ENCODE measurements at places on chromosomes 12 and 14. TPM values are rescaled to one million over a fixed set of nuclear protein-coding genes. Genes with fewer than 3 reads are reported as not detected.
A peak's percentile ranks its signal among the peaks of the same experiment; 100 is the strongest.

GRCh38 chr14:97924922-97925613 is 1127.9 kb downstream of the VRK1 start:
- no peak for DNase-seq

- no peak for DNase-seq
These were observed 366.0 kb upstream of the RGS6 start for GRCh38 chr14:71566276-71566675.

Gene SYCP3
- not detected for total RNA-seq

GRCh38 chr12:105425254-105426174 is 95.0 kb downstream of the C12orf75 start:
- no peak for DNase-seq

- no peak for DNase-seq
These were observed 75.2 kb upstream of the MAX start for GRCh38 chr14:65177551-65177950.

DNA sequence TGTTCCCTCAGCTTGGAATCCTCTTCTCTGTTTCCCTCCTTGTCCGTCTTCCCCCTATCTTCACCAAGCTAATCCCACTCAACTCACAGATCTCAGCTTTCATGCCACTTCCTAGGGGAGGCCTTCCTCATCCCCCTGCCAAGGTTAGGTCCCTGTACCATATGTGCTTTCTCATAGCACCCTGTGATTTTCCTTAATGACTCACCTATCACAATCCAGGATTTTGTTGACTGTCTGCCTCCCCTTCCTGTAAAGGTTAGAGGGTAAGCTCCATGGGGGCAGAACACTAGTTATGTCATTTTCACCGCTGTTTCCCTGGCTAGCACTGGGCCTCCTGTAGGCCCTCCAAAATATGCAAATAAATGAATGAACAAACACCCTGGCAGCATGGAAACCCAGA is 57.6 kb downstream of the CRADD start:
- peak; percentile 4 for DNase-seq

DNA sequence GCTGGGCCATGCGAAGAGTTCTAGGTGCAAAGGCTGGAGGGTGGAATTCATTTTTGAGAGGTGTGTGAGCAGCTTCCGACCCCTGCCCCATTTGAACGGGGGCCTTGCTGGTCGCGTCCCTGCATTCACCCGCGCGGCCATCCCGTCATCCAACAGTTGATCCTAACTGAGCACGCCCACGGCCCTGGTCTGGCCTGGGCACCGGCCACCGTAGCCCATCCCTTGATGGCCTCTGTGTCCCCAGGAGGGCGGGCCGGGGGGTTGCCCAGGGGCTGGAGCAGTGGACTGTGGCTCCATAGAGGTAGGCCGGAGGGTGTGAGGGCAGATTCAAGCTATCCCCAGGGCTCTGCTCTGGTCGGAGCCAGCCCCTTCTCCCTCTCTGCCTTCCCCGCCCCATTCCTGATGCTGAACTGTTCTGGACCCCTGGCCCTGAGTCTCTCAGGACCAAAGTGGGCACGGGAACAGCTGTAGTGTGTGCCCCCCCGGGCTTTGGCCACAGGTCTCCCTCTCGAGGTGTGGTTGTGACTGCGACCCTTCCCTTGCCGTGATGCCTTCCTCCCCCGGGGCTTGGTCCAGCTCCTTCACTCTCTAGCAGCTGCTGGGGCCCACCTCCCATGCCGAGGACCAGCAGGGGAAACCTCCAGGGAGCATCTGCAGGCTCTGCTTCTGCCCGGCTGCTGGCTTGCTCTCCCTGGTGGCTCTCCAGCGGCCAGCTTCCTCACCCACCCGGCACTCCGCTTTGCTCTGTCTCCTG is 9.1 kb downstream of the MEG3 start:
- DNase-seq, result no peak

Gene ASIC1
- 1.6 TPM for total RNA-seq

GRCh38 chr14:68995731-68996130 is 16.6 kb upstream of the ACTN1 start:
- no peak for DNase-seq

GRCh38 chr12:116459916-116460663 is 99.1 kb upstream of the MAP1LC3B2 start:
- no peak for DNase-seq

DNA sequence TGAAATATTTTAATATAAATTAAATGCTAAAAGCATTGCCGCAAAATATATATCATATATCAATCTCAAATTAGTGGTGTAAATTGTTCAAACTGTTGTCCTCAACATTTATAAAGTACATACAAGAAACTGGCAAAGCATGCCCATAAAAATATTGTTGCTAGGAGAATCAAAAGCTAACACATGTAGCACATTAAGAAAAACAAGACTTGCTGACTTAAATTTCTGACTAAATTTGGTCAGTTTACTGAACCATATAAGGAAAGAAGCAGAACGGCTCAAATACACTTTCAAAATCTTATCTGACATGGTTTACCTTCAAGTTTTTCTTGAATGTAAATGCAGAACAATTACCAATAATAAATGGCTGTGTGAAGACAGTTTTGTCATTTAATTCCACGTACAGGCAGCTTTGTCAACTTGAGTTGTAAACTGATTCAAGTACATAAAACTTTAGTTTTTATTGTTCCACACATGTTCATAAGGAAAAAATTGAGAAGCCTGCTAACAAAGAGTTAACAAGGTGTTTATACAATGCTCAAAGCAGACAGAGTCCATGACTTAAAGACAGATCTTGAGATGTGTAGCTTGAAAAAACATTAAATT is 50.4 kb downstream of the PPP1R12A start:
- DNase-seq, result no peak

GRCh38 chr14:91996948-91997371 is 42.9 kb downstream of the TRIP11 start:
- peak; percentile 72 for DNase-seq

Gene P2RX2
- not detected for total RNA-seq

DNA sequence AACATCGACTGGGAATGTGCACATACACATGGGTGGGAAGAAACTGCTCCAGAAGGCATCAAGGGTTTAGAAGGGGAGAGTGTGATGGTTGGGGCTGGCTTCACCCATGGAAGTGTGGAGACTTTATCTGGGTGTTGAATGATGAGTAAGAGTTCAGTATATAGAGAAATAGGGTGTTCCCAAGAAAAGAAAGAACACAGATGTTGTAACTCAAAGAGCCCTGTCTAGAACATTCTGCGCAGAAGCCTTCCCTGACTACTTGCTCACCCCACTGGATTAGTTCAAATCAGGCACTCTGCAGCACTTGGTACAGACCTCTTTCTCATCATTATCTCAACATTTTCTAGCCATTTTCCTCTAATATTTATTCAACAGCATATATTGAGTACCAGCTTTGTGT is 491.7 kb downstream of the SNAPC1 start:
- no peak for DNase-seq

DNA sequence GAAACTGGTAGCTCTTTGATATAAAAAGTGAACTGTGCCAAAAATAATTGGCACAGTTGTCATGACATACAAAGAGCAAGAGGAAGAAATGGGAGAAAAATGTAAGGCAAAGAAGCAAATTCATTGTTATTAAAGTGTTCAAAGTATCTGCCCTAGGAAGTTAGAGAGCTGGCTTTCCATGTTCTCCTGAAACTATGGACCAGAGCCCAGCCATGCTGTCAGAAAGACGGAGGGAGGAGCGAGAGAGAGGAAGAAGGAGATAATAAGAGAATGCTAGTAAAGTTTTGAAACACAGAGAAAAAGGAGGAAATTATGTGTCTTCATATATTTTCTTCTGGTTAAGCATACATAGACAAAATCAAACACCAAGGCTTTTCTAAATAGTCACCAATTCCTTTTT is 78.1 kb upstream of the PELI2 start:
- no peak for DNase-seq

- DNase-seq, result peak; percentile 2
These were observed 251.2 kb downstream of the ACSS3 start for GRCh38 chr12:81329085-81329484.

Gene KRT73
- not detected for total RNA-seq

DNA sequence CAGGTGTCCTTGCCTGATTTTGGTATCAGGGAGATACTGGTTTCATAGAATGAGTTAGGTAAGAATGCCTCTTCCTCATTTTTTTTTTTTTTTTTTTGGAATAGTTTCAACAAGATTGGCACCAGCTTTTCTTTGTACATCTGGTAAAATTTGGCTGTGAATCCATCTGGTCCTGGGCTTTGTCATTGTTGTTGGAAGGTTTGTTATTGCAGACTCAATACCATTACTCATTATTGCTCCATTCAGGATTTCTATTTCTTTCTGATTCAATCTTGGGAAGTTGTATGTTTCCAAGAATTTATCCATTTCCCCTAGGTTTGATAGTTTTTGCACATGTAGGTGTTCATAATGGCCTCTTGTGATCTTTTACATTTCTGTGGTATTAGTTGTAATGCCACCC is 126.0 kb upstream of the KITLG start:
- DNase-seq, result no peak

Gene MYF5
- not detected for total RNA-seq

GRCh38 chr14:104865081-104865630 is at the start of gene CEP170B:
Gene CEP170B, plus strand, starts transcription at chr14:104865268. Its CDS starts 3,183 bp downstream, at chr14:104868451.
- peak; percentile 21 for DNase-seq

- DNase-seq, result no peak
These were observed 321.1 kb downstream of the NOVA1 start for GRCh38 chr14:26276757-26277156.

DNA sequence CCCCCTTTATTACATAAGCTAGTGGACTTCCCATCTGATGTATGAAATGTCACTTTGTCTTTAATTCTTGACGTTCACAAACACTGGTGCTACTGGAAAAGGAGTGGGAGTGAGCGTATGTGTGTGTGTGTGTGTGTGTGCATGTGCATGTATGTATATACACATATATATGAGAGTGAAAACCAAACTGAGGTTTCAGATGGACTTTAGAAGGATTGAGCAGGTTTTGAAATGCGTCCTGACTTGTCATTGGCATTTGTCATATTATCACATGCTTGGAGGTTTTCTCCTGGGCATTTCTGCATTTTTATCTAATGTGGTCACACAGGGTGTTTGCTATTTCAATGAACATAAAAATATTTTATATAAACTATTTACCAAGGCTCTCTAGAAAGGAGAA is 1085.9 kb downstream of the BCL11B start:
- no peak for DNase-seq

DNA sequence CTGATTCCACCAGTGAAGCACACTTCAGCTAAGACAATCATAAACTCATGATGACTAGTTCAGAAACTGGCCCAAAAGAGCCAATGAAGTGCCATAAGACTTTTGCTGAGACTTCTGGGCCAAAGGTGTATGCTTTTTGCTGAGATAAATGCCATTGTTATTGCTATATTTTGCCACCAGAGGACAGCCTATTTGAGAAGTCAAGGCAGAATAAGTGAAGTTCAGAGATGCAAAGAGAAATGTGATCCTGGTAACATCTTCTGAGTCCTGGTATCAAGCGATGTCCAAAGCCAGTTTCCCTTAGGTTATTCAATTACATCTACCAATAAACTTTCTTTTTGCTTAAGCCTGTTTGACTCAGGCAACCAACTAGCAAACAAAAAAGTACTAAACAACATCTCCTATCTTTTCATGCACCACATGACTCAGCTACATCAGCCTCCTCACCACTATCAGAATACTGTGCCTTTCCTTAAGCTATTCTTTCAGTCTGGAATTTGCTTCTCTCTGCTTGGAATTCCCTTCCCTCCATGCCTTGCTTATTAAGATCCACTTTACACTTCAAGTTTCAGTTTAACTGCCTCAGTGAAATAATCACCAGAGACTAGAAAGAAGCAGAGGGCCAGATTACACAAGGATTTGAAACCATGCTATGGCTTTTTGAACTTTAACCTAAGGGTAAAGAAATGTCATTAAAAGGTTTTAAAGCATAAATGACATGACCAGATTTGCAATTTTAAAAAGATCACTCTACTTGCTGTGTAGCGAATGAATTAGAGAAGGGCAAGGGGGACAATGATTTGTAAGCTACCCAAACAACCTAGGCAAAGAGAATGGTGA is 14.0 kb downstream of the CRY1 start:
- peak; percentile 61 for DNase-seq

Measured in IMR-90 (cell line).